ENCODE measurements at places on chromosomes 6 and 20.

DNA sequence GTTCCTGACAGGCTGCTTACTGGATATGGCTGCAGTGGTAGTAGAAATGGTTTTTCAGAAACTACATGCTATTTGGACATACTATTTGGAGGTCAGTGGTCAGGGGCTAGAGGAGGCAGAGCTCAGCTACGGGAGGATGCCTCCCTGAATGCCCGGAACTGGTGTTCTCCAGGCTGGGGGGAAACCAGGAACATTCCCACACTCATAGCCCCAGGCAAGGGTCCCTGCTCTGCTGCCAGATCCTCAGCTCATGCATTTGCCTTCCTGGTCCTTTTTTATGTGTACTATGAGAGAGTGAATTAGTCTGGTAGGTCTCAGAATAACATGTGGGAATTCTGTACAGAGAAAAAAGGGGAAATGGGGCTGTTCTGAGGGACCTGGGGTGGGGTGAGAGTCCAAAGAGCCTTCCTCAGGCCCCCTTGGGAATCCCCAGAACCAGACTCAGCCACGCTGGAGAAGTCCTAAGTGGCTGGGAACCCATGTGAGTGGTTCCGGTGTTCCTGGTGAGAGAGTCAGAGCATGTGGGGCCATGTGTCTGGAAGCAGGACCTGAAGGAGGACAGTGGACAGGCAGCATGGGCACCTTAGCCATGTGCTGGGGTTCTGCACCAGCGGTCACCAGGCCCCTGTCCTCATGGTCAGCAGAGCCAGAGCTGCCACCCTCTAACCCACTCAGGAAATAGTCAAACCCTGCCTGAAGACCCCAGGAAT is 58.0 kb upstream of the MYL9 start:
- no peak for DNase-seq

DNA sequence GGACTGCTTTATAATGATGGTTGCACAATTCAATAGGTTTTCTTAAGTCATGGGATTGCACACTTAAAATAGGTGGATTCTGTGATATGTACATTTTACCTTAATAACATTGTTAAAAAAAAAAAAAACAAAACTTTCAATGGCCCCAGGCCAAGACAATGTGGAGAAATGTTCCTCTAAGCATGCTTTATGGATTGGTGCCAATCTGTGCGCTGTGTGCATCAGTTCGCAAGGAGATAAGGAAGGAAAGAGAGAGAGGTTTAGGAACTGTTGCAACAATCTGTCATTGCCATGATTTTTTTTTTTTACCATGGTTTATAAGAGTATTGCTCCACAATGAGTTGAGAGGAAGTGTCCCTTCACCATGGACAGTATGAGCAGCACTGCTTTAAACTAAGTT is 399.6 kb downstream of the PTPRT start:
- no peak for DNase-seq

- no peak for DNase-seq
Observed at GRCh38 chr20:2333821-2334220, 38.0 kb downstream of the TGM3 start.

- DNase-seq = no peak
Observed at GRCh38 chr6:122042380-122042779, 357.1 kb upstream of the HSF2 start.

DNA sequence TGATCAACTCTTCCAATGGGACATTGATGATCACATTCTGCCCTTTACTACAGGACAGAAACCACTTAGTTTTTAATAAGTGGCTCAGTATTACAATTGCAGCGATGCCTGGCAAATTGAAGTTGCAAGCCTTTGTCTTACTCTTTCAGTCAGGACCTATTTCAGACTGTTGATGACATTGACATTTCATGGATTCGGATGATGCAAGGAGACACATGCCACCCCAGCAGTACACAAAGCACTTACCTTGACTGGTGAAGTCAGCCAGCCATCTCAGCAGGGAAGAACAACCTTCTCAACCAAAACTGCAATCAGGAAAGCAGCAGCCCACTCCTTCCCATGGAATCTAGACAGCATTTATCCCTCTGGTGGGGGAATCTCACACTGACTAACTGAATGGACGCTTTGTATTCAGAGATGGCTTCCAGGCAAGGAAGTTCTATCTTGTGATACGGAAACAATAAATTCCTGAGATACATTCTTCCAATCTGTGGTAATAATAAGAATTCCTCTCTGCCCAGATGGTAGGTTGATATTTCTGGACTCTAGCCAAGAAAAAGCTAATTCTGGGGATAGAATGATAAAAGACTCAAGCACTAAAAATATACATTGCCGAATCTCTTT is 24.8 kb downstream of the NFYA start:
- no peak for DNase-seq

DNA sequence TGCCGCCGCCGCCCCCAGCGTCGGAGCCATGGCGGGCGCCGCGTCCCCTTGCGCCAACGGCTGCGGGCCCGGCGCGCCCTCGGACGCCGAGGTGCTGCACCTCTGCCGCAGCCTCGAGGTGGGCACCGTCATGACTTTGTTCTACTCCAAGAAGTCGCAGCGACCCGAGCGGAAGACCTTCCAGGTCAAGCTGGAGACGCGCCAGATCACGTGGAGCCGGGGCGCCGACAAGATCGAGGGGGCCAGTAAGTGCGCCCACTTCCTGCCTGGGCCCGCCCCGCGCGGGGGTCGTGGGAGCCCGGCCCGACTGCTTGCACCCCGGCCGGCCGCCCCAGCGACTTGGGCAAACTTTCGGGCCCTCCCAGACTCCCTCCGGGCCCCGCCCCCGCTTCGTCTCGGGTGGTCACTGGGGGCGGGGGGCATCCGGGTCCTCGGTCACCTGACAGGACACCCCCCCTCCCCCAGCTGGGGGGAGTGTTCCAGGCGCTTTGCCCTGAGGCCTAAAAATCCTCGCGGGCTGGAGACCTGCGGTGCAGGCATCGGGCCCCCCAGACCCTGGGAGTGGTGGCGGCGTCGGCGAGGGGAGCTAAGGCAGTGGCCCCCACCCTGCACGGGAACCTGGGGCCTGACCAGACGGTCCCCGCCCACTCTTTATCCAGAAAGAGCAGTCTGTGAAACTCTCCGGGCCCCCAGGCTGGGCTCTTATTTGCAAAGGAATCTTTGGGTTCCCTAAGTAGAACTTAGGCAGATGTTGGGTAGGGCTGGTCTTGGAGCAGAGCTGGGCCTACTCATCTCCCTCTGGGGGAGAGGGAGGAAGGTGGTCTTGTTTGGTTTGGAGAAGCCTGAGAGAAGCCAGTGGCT is 501 bp downstream of the PLCG1 start:
- peak; percentile 75 for DNase-seq

DNA sequence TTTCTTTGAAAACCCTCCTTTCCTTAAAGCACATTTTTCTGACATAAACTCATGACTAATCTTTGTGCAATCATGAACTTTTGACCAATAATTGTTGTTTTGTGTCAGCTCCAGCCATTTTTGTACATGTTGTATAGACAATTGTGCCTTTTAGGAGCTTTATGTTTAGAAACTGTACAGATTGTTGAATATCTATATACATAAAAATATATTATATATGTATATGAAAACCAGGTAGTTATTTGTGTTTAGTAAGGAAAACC is 125.7 kb upstream of the EDN1 start:
- no peak for DNase-seq

DNA sequence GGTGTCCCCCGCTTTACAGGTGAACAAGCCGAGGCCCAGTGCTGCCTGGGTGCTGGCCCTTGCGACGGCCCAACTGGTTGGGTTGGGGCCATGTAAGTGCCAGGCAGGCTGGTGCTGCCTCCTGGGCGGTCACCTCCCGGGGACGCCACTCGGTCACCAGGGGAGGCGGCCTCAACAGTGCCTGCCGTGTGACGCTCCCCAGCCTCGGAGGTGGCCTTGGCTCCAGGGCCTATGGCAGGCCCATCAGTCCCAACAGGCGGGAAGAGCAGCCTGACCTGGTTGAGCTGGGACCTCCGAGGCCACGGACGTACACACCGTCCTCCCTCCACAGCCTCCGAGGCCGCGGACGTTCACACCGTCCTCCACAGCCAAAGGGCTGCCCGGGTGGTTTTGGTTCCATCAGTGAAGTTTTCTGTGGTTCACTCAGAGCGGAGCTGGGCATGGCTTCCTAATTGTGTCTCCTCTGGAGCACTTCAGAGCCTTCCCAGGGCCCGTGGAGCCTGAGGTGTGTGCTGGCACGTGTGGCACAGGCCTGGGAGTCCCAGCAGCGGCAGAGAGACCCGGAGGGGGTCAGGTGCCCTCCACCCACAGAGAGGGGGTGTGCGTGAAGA is 19.3 kb upstream of the SLCO4A1 start:
- no peak for DNase-seq

GRCh38 chr20:53738039-53738944 is 144.7 kb upstream of the ZNF217 start:
- DNase-seq = no peak

DNA sequence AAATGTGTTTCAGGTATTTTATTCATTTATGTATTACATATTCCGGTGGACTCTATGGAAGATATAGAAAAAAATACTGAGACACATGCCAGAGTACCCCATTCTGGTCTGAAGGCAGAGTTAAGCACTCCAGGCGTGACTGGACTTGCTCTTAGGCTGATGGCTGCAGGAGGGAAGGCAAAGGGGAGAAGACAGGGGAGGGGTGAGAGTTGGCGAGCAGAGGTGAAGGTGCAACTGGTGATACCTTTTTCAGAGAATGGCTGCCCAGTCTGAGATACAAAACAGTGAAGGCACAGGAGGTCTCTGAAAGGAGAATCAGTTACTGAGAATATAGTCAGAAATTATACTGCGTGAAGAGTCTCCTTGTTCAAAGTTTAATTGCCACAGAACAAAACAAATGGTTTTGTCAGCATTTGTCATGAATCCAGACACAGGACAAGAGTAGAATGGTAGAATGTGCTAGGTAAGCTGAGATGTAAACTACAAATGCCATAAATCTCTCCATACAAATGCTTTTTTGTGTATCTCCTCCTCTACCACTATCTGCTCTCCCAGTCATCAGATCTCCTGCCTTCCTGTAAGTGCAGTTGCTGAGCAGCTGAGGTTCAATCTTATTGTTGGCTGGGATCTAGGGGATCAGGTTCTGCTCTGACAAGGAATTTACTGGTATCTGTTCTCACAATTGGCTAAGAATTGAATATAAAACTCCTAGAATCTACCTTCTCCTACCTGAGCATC is 104.2 kb upstream of the DST start:
- no peak for DNase-seq

GRCh38 chr20:48623176-48623905 is 204.5 kb downstream of the PREX1 start:
- DNase-seq = no peak

- DNase-seq = no peak
Observed at GRCh38 chr6:87670707-87671106, 31.3 kb downstream of the AKIRIN2 start.

DNA sequence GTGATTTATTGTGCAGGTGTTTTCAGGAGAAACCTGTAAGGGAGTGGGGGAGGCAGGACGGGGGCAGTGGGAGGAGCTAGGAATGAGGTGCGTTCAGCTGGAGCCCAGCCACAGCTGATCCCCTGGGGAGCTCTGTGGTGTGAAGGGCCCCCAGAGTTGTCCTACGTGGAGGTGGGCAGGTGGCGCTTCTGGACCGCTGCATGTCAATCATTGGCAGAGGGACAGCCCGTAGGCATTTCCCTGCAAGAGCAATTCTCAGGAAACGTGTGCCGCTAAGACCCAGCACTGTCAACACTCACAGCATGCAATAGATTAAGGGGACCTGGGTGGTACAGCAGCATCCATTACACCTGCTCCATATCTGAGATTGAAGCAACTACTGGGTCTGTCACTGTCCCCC is 88.0 kb downstream of the PRND start:
- DNase-seq = peak; percentile 35

DNA sequence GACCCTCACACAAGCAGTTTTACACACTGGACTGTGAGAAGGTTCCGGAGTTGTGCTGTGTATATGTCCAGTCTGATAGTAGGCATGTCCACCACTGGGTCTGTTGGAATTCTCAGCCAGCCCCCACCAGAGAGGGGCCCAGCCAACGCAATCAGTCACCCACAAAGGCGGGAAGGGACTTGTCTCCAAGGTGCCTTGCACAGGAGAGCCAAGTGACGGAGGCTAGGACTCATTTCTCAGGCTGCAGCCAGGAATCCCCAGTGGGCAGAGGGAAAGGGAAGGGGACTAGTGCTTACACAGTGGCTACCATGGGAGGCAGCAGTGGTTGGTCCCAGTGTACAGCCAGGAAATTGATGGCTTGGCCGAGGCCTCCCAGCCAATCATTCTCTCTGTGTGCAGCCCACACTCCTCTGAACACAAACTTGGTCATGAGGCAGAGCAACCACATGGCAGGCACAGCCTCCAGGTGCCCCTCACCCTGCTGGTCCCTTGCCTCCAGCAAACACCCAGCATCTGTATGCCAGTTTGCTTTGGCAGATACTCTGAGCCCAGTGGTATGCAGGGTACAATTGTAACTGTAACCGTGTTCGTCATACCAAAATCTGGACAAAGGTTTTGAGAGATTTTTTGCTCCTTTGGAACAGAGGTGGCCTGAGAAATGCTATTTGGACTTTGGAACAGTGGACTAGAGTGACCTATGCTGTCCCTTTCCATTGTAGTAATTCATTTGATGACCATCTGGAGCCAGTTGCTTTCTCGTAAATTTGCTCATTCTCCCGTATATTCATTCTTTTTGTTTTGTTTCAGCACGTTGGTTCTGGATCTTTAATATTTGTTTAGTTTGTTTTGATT is 72.9 kb upstream of the MYL9 start:
- no peak for DNase-seq

- DNase-seq = no peak
Observed at GRCh38 chr20:13831476-13831875, 46.6 kb downstream of the NDUFAF5 start.

DNA sequence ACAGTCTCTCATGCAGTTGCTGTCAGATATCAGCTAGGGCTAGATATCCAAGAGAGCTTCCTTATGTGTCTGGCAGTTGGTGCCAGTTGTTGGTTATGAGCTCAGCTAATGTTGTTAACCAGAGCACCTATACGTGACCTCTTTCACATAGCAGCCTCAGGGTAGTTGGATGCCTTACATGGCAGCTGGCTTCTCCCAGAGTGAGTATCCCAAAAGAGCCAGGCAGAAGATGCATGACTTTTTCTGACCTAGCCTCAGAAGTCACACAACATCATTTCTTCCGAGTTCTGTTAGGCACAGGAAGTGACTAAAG is 175.7 kb downstream of the VEGFA start:
- DNase-seq = no peak

GRCh38 chr6:56816370-56816769 is 138.5 kb upstream of the BEND6 start:
- DNase-seq = no peak

DNA sequence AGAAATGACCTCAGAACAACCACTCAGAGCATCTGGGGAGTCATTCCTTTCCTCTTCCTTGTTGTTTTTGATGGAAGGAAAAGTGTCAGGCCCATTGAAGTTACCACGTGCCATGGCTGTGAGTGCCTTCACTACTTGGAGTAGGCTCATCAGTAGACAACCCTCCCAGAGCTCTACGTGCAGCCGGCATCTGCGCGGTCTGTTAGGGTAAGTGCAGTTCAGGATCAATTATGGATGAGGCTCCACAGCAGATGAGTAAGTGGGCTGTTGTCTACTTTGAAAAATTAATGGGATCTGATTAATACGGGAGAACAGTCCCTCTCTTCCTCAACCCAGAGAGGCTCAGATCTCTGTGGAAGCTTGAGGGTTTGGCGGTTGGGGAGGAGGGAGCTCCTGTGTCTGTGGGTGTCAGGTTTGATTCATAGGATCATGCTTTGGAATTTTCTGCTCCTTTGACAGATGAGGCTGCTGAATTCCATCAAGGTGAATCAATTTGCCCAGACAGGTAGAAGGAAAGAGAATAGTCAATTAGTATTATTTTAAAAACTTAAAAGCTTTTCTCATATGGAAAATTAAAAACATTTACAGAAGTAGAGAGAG is 93.8 kb upstream of the TOX2 start:
- DNase-seq = no peak

All from stimulated activated CD4-positive, alpha-beta T cell treated with anti-CD3 and anti-CD28 coated beads, Interleukin-15, amount 100 ng/mL, for 24 hours (primary cell).